Epithelial cell of prostate (primary cell): ENCODE measurements at places on chromosomes 6 and 20.

GRCh38 chr20:63086421-63087235 is 79.9 kb upstream of the BHLHE23 start:
- DNase-seq = no peak

- DNase-seq = no peak
Measured at GRCh38 chr20:58981628-58982364, 740 bp downstream of the NELFCD start.

DNA sequence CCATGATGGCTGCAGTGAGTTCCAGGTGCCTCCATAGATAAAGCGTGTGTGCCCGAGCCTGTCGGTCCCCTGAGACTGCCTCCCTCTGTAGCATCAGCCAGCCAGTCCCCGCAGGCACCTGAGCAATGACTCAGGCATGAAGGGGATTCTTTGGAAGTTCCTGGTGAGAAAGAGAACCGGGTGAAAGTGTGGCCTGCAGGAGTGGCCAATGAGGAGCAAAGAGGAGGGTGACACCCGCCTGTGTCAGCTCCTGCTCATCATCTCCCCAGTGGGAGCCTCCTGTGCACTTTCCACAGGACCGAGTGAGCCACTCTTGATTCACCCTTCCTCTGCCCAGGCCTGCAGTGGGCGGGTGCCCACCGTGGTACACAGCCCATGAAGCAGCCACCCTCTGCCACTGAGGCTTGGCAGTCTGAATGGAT is 71.2 kb upstream of the PTPN1 start:
- DNase-seq = peak; percentile 97

GRCh38 chr6:28353981-28354676 is 4.4 kb downstream of the ZKSCAN3 start:
- DNase-seq = peak; percentile 69

DNA sequence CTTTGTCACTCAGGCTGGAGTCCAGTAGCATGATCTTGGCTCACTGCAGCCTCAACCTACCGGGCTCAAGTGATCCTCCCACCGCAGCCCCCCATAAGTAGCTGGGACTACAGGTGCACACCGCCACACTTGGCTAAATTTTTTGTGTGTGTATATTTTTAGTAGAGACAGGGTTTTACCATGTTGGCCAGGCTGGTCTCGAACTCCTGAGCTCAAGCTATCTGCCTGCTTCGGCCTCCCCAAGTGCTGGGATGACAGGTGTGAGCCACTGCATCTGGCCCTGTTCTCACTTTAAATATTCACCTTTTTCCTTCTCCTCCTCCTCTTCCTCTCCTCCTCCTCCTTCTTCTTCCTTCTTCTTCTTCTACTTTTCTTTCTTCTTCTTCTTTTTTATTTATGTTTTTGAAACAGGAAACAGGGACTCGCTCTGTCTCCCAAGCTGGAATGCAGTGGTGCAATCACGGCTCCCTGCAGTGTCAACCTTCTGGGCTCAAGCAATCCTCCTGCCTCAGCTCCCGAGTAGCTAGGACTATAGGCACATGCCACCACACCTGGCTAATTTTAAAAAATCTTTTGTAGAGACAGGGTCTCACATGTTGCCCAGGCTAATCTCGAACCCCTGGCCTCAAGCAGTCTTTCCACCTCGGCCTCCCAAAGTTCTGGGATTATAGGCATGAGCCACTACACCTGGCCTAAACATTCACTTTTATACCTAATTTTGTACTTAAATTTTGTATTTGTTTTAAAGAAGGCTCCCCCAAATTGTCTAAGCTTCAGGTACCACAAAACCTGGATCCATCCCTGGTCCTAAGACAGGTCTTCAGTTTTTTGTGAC is 47.2 kb upstream of the NCOA3 start:
- DNase-seq = no peak

DNA sequence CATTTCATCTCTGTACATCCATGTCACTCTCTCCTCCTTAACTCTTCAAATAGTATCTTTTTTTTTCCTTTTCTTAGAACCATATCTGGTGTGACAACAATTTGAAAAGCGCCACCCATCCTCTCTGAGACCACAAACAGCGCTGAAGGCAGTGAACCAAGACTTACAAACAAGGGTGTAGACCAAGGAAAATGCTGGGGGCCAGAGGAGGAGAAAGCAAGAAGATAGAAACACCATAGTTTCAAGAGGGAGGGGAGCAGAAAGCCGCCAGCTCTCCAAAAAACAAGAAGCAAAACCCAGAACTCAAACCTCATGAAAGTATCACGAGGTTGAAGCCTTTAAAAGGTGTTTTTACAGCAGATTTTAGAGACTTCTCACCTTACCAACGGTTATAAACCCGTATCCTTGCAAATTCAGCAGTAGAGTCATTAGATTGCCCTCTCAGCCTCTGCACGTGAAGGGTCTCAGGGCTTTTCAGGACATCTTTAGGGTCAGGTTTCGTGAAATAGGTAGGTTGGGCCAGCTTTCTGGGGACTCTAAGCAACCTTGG is 13.3 kb upstream of the RIPOR2 start:
- no peak for DNase-seq
